ENCODE measurements at places on chromosomes 6 and 20.

DNA sequence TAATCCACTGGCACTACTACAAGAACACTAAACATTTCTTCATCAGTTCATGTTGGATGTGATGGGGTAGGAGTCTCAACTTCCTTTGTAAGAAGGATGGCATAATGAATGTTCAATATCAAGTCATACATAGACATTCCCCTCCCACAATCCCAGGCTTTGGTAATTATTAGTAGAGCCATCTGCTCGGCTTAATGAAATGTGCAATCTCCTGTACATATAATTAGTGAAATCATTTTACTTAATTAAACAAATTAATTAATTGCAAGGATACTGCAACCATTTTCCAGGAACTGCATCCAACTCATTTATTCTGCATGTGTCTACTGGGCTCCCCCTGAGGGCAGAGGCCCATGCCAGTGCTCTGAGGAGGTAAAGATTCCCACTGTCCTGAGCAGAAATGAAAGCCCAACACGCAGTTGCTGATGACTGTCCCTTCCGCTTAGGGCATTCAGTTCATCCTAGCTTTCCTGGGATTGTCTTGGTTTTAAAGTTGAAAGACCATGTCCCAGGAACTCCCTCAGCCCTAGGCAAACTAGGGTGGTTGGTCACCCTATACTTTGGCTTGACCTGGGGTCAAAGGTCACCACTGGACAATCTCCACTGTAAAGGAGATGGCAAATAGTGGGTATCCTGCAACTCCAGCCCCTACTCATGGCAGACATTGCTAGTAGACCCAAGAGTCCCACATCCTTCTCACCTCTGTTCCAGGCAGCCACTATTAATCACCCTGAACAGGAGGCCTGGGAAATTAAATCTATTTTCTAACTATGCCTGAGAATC is 109.8 kb downstream of the TRERF1 start:
- no peak for DNase-seq

DNA sequence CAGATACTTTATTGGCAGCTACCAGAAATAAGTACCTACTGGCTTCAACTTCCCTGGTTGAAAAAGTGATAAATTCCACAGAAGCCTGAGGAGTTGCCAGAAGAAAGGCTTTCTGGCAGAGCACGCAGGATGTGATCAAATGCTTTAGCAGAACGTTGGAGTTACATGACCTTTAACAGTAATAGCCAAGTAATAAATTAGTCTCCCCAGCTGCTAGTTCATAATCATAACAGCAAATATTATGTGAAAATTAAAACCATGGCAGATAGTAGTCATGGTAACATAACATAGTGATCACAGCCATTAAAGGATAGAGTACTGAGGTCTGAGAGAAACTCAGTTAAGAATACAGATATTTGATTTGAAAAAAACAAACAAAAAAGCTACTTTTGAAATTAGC is 567.7 kb downstream of the ADGRB3 start:
- DNase-seq: no peak

DNA sequence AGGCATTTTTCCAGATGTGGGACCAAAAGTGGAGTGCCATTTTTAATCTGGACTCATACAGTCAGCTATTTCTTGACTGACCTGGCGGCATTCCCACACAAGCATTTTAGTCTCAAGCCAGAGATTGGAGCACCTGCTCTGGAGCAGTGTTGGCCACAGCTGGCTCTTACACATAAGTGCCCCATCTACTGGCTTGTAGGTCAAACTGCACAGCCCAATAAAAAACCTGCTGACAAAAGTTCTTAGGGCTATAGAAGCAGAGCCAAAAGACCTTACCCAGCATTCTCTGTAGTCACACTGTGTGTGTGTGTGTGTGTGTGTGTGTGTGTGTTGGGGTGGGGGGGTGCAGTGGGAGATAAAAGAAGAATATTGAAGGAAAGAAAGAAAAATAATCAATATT is 38.6 kb upstream of the SENP6 start:
- no peak for DNase-seq

- DNase-seq: no peak
Measured at GRCh38 chr20:58268936-58269619, 40.4 kb upstream of the RAB22A start.

GRCh38 chr6:57104336-57104735 is 14.3 kb downstream of the ZNF451 start:
- no peak for DNase-seq

GRCh38 chr6:36697481-36697903 is at the start of gene RAB44:
RAB44 (plus strand) TSS chr6:36697826; CDS start chr6:36704236, 6,410 bp downstream.
- no peak for DNase-seq

GRCh38 chr20:2387180-2387577 is 6.5 kb downstream of the TGM6 start:
- peak; percentile 28 for DNase-seq

DNA sequence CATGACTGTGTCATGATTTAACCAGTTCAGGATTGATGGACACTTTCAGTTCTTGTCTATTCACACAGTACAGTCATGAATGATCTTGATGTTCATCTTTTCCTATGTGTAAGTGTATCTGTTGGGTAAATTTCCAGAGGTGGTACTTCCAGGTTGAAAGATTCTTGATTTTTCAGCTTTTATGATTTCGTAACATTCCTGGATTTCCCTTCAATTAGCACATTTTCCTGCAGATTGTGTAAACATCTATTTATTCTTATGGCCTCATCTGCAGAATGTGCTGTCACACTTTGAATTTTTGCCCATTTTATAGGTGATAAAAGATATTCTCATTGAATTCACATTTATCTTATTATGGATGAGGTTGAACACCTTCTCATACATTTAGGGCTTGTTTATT is 222.0 kb upstream of the FOXQ1 start:
- DNase-seq: no peak

DNA sequence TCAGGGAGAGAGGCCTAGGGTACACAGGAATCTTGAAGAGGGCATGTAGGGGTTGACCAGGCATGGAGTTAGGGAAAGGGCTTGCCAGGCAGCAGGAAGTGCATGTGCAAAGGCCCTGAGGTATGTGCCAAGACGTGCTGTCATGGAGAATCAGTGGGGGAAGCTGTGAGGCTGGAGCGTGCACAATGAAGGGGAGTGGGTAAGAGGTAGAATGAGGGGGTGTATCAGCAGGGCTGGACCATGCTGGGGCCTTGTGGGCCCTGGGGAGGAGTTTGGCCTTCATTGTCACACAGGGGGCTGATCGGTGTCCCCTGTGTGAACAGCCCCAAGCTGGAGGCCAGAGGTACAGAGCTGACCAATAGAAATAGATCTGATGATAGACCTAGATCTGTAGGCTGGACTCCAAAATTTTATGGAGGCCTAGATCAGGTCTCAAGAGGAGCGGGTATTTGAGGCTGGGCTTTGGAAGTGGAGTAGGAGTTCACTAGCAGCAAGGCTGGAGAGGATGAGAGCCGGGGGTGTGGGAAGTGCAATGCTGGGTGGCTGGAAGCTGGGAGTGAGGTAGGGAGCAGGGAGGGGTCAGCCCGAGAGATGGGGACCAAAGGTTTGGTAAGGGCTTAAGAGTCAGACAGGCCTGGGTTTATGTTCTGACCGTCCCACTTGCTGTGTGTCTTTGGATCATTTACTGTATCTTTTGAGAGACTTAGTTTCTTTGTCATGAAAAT is 3.0 kb downstream of the SRC start:
- no peak for DNase-seq

GRCh38 chr6:85673198-85674139 is 30.8 kb upstream of the SYNCRIP start:
- no peak for DNase-seq

DNA sequence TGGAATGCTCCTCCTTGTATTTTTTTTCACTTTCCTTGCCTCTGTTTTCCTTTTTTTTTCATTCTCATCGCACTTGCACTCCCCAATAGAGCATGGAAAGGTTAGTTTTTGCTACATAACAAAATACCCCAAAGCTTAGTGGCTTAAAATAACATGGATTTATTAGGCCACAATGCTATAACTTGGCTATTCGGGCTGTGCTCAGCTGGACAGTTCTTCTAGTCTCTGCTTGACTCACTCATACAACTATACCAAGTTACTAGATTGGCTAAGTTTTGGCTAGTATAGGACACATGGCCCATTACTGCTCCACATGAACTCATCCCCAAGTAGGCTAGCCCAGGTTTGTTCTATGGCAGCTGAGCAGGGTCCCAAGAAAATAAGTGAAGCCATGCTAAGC is 94.5 kb upstream of the ANKEF1 start:
- DNase-seq: no peak

DNA sequence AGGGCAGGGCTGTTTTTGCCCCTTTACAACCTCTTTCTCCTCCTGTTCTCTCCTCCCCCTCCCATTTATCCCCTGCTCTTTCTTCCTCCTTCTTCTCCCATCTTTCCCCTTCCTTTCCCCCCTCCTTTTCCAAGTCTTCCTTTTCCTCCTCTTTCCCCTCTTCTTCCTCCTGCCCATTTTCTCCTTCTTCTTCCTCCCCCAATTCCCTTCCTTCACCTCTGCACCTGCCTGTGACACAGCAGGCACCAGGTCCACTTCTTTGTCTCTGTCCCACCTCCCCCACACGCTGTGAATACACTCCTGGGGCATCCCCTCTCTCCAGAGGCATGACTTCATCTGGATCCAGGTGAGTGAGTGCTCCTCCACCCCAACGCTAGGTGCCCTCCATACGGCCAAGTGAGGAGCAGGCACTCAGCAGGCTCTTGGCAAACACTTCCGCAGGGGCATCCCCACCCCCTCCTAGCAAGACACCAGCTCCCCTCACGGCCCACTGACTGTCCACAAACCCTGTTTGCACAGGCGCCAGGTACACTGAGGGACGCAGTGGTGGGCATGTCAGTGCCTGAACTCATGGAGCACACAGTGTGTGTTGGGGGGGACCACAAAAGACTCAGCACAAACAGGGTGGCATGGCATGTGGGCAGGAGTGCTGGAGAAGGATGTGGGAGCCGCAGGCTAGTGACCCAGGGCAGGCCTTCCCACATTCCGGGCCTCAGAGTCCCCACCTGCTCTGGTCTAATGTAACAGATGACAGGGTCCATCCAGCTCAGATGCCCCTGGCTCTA is 10.7 kb upstream of the TLDC2 start:
- DNase-seq: no peak

GRCh38 chr20:62916703-62917476 is 9.4 kb downstream of the DIDO1 start:
- DNase-seq: no peak

- no peak for DNase-seq
Measured at GRCh38 chr20:25254986-25255680, 7.2 kb downstream of the PYGB start.

GRCh38 chr6:167469672-167470071 is 144.8 kb downstream of the TTLL2 start:
- DNase-seq: no peak

GRCh38 chr6:137005073-137005472 is 39.7 kb downstream of the IL20RA start:
- DNase-seq: no peak

Measured in GM18507 (cell line).